ENCODE measurements at places on chromosomes 5 and 9.

GRCh38 chr9:134564431-134565170, 77.0 kb upstream of the COL5A1 start:
- peak; percentile 76 for DNase-seq

DNA sequence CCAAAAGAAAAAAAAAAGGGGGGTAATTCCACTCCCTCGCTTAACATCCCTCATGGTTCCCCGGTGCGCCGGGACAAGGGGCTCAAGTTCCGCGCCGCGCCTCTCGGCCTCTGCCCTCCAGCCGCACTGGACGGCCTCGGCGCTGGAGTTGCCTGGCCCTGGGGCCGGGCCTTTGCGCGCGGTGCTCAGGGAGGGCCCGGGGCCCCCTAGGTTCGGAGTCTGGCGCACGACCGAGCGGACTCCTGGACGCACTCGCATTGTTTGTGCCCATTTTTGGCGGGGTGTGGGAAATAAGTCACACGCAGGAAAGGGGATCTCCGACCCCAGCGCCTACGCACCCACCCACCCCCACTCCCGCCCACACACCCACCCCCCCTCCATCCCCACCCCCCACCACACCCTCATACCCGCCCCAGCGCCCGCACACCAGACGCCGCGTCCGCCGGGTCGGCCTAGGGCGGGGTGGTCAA, 381 bp downstream of the MED22 start:
- DNase-seq: no peak

DNA sequence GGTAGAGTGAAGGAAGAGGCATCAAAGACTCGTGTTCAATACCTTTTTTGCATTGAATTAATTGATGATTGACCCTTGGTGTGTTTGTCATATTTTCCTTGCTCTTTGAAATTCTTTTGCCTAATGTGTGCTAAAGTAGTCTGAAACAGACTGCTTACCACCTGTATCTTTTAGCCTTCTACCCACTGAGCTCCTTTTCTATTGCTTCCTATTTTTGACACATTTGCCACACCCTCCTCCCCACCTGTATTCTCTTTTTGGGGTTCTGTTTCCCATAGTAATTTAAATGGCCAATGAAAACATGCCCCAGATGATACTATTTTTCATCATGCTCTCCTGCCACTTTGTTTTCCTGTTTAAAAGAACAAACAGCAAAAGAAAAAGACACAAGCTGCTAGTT, 78.5 kb downstream of the ZCCHC7 start:
- DNase-seq: no peak

- DNase-seq: peak; percentile 71
These were observed 14.6 kb upstream of the F2R start for GRCh38 chr5:76701298-76701697.

DNA sequence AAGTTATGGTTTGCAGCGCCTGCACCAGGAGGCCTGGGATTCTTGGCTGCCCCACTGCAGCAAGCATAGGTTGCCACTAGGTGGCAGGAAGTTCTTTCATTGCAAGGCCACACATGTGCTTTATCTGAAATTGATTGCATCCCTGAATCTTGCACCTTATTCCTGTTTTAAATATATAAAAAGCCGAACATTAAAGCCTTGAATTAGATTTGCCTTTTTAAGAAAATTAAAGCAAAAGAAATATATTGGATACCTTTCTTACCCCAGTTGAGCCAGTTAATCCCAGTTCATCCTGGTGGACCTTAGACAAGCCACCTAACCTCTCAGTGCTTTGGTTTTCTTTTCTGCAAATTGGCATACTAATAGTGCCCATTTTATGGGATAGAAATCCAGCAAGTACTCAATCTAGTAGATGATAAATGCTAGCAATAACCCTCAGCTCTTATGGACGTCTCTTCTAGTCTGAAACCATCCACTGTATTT, 6.3 kb upstream of the TRMT10B start:
- peak; percentile 35 for DNase-seq

- DNase-seq: no peak
These were observed 217.5 kb downstream of the MAN2A1 start for GRCh38 chr5:109907189-109907588.

DNA sequence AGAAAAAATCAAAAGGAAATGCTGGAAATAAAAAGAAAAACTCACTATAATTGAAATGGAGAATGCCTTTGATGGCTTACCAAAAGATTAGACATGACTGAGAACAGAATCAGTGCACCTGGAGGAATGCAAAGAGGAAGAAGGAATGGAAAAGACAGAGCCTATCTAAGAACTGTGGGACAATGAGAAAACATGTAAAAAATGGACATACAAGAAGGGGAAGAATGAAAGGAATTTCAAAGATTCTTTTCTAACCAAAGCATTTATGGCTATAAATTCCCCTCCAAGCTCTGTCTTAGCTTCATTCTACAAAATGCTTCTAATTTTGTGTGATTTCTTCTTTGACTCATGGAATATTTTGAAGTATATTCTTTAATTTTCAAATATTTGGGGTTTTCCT, 47.5 kb upstream of the CLK4 start:
- DNase-seq: no peak

DNA sequence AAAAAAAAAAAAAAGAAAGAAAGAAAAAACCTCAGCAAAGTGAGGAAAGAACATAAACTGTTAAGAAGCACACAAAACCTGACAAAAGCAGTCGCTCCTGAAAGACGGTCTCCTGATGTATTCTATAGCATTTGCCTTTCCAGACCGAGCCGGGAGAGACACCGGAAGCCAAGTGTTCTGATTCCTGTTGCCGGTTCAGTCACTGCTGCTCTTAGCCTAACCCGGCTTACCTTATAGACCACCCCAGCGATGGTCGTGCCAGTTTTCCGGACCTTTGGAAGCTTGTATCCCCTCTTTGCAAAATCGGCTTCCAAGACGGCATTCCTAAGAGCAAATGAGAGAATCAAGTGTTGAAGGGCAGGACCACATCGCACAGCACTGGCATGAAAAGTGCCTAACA, 630 bp downstream of the PSMB7 start:
- DNase-seq: no peak

GRCh38 chr5:107893642-107894041, 222.9 kb upstream of the EFNA5 start:
- peak; percentile 61 for DNase-seq

DNA sequence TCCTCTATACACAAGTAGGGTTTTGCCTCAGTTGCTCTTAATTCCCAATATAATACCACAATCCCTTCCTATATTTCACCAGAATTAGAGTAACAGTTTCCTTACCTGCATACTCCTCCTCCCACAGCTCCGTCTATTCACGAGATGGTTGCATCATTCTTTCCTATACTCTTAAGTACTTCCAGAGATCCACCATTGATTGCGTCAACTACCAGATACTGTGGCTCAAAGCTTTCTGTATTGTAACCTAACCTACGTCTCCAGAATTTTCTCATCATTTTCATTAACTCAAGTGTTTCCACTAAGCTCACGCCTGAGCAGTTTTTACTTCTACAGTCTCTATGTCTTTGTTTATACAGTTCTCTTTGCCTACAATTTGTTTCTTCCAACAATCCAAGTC, 31.2 kb upstream of the MINAR2 start:
- peak; percentile 4 for DNase-seq

DNA sequence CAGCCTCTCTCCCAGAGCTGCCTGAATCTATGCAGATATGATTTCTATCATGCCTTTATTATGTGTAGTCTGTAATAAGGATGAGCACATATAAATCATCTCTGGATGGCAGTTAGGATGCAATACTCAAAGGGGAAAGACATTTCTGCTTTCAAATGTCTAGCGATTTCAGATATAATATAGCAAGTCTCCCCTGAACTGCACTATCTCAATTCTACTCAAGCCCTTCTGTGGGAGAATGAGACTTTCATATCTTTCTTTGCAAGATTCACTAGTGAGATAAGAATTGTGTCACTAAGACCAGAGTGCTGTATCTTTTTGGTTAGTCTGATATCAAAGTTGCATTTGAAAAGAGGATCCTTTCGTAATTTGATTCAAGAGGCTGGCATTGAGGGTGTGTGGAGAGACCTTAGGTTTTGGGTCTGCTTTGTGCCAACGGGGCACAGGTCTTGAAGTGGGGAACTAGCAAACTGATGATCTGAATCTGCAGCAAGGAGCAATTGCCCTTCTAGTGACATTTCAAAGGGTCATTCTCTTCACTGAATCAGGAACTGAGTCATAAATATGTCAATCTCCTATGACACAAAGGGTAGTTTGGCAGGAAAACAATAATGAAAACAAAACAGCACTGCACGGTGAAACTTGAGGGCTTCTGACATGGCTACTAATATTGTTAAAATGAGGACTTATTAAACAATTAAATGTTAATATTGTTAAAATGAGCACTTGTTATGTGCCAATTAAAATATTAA, 305.5 kb upstream of the CLINT1 start:
- no peak for DNase-seq

DNA sequence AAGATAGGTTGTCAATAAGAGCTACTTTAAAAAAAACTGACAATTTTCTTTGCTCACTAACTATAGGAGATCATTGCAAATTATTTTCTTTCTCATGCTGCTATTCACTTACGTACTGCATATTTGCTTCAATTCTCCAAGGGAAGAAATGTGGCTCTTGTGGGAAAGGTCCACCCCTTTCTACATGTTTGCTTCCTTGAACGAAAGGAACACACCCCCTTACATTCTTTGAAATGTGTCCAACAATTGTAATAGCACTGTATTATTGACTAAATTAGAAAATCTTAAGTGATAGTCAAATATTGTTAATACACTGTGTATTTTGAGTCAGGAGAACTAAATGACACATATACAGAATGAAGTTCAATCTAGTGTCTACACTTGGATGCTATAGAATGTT, 5.2 kb downstream of the MEF2C start:
- no peak for DNase-seq

- no peak for DNase-seq
These were observed 17.0 kb downstream of the CTSL start for GRCh38 chr9:87742813-87743428.

DNA sequence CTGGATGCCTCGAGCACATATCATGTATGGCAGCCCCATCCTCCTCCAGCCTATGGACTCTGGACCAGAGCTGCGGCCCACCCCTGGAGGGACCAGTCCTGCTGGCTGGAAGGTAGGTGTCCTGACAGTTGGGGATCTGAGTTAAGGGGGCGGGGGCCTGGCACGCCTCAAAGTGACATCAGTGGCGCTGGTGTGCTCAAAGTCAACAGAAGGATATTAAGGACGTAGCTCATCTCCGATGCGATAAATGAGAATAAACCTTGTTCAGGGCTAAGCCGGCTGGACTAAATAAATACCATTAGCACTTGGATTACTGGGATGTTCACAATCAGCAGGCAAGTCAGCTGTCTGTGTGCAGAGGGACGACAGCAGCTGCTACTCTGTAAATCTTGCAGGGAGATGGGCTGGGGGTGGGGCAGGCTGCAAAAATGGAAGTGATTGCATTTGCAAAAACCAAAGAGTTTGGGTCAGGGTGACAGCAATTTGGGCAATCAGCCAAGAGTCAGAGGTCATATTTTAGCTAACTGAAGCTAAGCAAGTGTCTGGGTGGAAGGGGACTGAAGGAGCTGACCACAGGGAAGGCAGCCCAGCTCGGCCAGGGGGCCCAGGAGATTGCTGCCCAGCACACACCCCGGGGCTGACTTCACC, 80.0 kb upstream of the LRRTM2 start:
- DNase-seq: no peak

DNA sequence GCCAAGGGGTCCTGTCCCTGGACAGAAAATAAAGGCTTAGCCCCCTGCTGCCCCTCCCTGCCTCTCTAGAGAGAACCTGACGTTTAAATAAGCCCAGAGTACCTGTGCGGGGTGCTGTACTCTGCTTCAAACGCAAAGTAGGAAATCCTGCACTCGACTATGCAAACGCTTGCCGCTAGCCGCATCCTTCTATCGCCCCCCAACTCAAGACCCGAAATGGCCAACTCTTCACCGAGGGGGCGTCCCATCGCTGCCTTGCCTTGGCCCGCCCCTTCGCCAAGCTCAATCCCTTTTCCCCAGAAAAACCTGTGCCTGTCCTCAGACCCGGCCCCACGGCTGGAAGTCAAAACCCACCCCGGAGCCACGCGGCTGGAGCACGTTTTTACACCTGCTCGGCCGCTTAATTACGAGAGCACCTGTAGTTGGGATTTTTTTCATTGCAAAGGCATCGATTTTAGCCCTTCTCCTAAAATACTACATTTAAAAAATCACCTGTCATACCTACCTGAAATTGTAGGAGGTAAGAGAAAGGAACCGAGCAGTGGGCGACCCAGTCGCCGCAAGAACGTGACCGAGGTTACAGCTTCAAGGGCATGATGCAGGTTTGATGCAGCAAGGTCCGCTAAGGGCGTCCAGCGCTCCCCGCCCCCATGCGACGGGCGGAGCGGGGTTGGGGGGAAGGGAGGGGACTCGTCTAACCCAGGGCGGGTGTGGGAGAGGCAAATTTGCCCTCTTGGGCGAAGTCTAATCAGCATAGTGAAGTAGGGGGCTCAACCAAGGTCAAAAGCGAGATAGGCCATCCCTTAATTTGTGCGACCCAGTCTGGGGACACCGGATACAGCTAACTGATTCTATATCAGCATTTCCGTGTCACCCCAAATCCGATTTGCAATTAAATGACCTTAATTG, 3.5 kb downstream of the ELAVL2 start:
- no peak for DNase-seq

DNA sequence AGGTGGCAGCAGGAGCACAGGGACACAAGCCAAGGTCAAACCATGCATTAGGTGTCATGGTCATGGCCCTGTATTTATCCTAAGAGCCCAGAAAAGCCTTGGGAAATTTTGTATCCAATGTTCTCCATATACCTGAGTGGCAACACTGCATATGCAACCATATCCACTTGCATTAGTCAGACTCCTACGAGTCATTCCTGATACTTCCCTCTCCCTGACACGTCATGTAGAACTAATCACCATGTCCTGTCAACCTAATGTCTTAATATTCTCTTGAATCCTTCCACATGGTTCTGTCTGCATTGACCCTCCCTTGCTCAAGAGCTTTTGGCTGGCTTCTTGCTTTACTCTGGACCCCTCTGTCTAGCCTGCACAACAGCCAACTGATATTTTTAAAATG, 9.4 kb downstream of the SCGB3A2 start:
- DNase-seq: no peak

DNA sequence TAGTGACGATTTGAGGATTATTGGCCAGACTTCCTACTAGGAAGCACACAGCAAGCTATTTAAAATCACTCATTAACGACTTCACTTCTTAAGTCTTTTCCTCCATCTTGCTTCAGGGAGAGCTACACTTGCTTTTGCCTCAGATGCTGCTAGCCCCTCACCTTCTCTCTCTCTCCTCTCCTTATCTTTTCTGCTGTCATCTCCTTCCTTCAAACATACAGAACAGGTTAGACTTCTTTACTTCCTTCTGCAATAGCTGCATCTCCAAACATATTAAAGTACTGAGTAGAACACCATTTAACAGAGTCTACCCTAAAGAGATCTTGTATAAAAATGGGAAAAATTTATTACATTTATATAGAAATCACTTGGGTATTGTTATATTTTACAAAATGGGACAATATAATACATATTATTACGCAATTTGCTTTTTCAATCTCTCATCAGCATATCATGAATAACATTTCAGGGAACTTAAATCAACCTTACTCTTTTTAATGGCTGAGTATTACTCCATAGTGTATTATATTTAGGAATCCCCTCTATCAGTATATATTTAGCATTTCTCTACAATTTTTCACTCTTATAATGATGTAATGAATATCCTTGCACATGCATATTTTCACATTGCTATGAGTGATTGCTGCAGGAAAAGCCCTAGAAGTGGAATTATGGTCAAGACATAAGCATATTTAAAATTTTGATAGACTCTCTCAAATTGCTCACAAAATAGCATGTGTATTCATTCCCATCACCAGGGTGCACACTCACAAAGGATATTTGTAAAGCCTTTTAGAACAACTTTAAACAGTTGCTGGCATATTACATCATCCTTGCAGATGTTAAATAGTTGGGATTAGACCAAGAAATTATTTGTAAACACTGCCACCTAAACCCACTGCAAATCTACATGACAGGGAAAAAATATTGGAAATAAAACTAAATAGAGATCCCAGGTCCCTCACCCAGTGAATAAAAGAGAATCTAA, 164.5 kb upstream of the NFIB start:
- DNase-seq: no peak
